ENCODE measurements at places on chromosomes 12 and 14.
A peak's percentile ranks its signal among the peaks of the same experiment; 100 is the strongest.

DNA sequence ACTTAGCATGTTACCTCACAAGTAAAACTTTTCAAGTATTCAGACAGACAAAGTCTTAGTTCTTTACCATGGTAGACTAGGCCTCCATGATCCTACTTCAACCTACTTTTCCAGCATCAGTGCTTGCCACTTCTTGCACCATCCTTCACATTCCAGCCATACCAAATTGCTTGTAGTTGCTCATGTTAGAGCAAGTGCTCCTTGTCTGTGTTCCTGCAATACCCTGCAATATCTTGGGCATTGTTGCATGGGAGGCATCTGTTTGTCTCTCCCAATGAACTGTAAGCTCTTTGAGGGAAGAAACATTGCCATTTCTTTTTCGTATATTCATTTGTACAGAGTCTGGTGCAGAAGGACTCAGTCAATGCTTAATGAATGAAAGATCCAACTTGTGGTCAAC is 78.0 kb downstream of the SRGAP1 start:
- DNase-seq = no peak

DNA sequence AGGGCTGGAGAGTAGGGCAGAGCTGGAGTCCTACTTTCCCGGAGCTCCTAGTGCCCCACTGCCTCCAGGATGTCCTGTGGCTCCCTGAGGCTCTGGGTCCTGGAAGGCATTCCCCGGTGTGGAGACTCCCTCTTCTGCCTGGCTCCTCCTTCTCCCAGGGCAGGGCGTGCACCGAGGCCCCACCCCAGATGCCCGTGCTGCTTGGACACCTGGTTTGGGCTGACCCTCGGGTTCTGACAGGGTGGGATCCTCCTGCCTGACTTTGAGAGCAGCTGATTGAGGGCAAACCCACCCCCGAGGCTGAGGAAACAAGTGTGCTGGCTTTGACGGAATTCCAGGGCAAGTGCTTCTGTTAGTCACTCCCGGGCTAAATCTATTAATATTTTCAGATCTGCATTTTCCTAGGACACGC is 15.4 kb downstream of the TEAD4 start:
- DNase-seq = no peak

DNA sequence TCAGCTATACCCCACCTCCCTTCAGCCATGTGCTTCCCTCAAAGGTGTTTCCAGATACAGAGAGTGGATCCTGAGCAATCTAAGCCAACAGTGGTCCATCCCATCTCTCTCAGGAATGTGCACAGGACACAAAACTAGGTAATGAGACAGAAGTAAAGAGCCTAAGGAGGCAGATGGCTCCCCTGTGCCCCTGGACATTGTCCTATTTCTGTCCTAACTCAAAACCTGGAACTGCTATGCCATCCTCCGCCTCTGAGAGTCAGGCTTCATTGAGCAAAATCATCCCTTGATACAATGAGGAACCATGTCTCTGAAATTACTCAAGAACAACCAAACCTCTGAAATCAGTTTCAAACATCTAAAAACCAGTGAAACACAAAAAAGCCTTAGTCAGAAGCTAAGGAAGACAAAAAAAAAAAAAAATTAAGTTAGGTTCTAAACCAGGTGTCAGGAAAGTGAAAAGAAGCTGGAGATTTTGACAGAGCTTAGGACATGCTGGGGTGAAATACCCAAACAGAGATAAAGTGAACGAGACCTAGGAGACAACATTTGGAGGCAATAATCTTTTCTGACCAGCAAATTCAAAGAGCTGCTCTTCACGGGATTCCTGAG is 200.3 kb upstream of the PLEKHG7 start:
- peak; percentile 54 for DNase-seq

- DNase-seq = no peak
These were observed 21.2 kb downstream of the MAX start for GRCh38 chr14:65080960-65081747.

DNA sequence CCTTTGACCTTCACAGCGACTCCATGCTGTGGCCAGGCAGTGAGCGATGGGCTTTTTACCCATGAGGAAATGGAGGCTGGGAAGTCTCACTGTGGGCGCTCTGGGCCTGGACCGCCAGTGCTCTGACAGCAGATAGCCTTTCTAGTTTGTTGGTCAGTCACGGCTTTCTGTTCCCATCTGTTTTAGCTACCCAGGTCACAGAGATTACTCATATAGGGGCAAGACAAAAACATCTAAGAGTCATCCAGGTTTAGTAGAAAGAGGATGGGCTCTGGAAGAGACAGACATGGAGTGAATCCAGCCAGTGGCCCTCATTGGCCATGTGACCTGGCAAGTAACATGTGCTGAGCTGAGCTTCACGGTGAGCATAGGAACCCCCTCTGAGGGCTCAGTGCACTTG is 68.6 kb downstream of the MARK3 start:
- no peak for DNase-seq

Data from activated CD8-positive, alpha-beta T cell treated with anti-CD3 and anti-CD28 coated beads for 36 hours (primary cell).